ENCODE measurements at places on chromosomes 1 and 21. TPM values are rescaled to one million over a fixed set of nuclear protein-coding genes. Genes with fewer than 3 reads are reported as not detected.

Gene ETV3L
- not detected for total RNA-seq

Gene PAX7
- not detected for total RNA-seq

Gene VHLL
- not detected for total RNA-seq

Gene IGSF8
- 16.4 TPM for total RNA-seq

Gene OR2AK2
- total RNA-seq = not detected

Gene TPTE
- total RNA-seq = not detected

Gene SPRR5
- total RNA-seq = not detected

Gene HOOK1
- 1.6 TPM for total RNA-seq

Gene DCLRE1B
- total RNA-seq = 4.9 TPM

Gene TNFAIP8L2
- total RNA-seq = not detected

Gene LY9
- not detected for total RNA-seq

DNA sequence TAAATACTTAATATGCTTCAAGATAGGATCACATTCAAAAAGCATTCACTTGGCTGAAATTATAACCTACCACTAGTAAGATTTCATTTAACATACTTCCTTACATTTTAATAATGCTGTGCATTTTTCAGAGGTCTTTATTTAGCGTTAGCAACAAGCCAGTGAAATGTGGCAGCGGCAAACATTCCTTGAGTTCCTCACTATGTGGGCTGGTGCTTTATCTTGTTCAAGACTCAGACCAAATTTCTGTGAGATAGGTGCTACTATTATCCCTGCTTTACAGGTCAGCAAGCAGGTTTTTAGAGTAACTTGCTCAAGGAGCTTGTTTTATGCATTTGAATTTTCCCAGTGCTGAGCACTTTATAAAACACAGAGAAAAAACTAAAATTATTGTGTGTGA, 132.7 kb downstream of the PLPPR4 start:
- DNase-seq = no peak

DNA sequence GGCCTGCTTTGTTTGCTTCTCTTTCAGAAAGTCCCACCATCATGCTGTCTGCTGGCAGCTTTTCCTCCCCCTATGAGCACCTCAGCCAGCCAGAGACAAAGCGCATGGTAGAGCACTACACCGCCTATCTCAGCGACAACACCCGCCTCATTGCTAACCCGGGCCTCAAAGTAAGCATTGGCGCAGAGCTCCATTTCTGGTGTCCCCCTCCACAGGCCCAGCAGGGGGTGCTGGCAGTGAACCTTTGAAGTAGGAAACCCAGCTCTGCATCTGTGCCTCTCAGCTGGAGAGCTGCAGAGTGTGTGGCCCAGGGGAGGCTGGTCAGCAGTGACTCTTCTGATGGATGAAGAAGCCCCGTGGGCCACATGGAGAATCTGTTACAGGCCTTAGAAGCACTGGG, 81.2 kb upstream of the RAVER2 start:
- no peak for DNase-seq

DNA sequence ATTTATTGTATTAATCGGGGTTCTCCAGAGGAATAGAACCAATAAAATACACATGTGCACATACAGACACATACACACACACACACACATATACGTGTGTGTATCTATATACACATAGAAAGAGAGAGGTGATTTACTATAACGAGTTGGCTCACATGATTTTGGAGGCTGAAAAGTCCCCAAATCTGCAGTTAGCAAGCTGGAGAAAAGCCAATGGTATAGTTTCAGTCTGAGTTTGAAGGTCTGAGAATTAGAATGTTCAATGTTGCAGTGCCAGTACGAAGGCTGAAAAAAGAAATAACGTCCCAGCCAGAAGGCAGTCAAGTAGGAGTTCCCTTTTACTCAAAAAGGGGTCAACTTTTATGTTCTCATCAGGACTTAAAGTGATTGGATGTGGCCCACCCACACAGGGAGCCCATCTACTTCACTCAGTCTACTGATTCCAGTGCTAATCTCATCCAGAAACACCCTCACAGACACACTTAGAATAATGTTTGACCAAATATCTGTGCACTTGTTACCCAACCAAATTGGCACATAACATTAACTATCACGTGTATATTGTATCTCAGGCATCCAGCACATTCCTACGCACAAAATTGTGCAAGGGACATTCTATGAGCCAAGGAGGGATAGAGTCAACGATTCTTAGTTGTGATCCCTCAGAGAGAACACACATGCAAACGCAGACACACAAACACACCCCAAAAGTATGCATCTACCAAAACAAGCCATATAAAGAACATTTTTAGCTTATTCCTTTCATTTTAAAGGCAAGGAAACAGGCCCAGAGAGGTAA, 195.5 kb upstream of the DUSP10 start:
- DNase-seq = no peak

- DNase-seq = no peak
Observed at GRCh38 chr21:30234643-30235042, 18.7 kb upstream of the CLDN8 start.

DNA sequence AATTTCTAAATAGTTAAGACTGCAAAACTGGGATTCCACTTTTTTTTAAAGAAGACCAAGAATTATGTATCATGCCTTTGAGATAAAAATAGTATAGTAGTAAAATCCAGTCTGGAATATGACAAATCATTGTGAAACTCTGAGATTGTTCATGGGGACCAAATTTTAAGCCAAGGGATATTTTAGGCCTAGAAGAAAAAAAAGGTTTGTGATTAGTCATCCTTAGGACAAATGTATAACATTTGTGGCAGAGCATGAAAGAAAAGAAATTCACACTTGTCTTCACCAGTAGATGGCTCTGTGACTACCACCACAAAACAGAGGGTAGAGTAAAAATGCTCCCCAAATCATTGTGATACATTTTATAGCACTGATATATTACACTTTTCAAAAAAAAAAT, 226.1 kb downstream of the KCTD3 start:
- no peak for DNase-seq

GRCh38 chr1:221521686-221522085, 220.2 kb downstream of the DUSP10 start:
- no peak for DNase-seq

GRCh38 chr1:12539320-12539704, 78.7 kb downstream of the DHRS3 start:
- DNase-seq = no peak

DNA sequence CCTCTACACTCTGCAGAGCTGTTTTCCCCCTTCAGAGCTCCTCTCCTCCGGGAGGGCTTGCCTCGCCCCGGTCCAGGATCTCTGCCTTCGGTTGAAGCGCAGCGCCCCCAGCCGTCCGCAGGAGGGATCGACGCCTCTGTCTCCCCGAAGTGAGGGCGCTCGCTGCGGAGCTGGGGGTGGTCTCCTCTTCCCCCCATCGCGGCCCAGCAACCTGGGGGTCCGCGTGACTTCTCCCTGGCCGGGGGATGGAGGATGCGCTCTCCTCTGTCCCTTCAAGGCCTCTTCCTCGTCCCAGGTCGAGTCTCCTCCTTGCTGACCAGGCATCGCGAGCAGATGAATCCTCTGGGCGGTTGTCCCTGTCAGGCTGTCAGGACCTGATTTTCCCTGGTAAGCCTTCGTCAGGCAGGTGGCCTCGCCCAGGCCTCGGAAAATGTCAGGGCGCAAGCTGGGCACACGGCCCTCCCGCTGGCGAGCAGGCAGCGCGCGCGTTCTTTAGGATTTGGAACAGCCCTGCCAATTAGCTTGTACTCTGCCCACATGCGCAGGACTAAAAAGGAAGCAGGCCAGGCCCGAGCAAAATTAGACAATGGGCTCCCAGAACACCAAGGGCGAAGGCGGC, 90.5 kb downstream of the EDEM3 start:
- peak; percentile 9 for DNase-seq

GRCh38 chr1:27951396-27951795, 8.4 kb upstream of the XKR8 start:
- DNase-seq = no peak

- DNase-seq = no peak
Observed at GRCh38 chr1:30822966-30823581, 65.5 kb upstream of the LAPTM5 start.

- DNase-seq = no peak
Observed at GRCh38 chr1:207787776-207788175, 35.9 kb downstream of the CD46 start.

GRCh38 chr1:175173531-175173930, 19.0 kb downstream of the KIAA0040 start:
- DNase-seq = no peak

DNA sequence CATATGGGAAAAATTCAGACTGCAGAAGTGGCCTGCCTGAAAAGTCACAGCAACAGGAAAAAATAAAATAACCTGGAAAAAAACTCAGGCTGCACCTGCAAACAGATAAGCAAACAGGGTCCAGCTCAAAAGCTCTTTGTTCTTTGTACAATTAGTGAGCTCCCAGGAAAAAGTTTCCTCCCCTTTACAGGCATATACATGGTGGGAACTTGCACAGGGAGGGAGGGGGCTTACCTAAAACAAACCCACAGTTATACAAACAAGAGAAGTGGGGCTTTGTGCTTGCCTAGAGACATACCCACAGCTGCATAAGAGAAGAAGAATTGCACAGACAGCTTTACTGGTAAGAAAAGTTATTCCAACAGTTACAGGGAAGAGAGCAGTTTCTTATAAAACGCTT, 31.7 kb upstream of the COG2 start:
- DNase-seq = no peak

DNA sequence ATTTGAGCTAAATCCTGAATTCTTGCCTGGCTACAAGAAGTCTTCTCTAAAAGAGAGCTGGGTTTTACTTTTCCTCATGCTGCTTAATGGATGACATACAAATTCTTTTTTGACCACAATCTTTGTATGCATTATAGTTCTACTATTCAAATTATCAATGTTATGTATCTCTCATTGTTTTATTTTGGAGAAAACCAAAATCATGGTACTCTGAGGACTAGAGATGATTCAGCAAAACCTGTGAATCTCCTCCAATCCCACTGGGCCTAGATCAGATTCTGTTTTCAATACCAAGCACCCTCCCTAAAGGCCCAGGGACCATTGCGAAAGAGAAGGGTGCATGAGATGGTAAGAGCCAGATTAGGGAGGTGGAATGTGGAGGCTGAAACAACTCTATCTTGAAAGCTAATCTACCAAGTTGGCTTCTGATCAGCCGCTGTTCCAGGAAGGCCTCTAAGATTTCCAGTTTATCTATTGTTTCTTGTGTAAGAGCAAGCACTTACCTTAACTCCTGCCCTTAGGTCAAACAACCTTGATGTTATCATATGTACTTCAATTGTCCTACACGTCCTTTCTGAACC, 547.2 kb downstream of the PLPP3 start:
- DNase-seq = no peak

DNA sequence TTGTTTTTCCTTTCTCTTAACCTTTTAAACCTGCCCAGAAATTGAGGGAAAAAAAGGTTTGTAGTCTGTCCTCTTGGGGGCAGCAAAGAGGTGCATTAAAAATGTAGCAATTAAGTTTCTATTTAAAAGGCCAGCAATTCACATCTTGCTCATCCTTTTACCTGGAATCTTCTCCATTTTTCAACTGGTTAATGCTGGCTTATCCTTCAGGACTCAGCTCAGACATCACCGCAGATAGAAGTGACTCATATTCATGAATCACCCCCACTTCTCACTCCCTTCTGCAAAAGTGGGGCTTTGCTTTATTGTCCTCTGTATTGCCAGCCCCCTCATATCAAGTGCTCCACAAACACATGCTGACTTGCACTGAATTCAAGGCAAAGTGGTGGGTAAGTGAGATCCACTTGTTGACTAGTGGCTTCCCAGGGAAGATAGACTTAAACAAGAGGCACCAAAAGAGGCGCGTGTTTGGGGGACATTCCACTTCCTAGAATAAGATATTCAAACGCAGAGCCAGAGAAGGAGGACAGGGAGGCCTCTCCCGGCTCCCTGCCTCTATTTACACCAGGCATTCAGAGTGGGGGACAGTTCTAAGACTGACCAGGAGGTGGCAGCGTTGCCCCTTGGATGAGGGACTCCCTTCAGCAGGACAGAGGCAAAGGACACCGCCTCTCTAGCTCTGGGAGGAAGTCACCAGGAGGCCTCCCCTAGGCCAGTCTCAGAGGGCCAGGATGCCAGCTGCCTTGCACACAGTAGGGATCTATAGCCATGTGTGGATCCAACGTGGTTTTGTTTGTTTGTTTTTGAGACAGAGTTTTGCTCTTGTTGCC, 23.2 kb upstream of the ZNF648 start:
- no peak for DNase-seq

GRCh38 chr1:7171574-7171973, 386.3 kb downstream of the CAMTA1 start:
- DNase-seq = no peak

DNA sequence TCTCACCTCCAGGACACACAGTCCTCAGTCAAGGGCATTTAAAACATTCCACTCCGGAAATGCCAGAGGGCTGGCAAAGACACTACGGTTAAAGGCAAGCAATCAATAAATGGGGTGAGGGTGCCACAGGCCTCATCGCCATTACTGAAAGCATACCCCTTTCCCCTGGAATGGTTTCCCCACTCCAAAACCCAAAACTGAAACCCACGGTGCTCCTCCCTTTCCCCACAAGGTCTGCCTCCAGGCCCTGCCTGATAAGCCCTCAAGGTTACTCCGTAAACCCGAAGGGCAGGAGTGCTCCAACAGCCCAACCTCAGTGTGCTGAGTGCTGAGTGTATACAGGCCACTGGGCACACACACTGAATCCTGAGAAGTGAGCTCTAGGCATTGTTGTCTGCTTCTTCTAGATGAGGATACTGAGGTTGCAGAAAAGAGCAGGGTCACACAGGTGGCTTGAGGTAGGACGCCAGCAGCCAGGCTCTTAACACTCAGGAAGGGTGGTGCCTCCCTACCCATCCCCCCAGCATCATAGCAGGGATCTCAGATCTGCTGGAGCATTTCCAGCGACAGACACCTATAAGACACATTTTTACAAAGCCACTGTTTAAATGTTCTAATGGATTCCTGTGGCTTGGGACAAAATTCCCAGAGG, 29.0 kb downstream of the SSBP3 start:
- no peak for DNase-seq

GRCh38 chr21:35088319-35088771, 39.2 kb upstream of the RUNX1 start:
- DNase-seq = no peak

DNA sequence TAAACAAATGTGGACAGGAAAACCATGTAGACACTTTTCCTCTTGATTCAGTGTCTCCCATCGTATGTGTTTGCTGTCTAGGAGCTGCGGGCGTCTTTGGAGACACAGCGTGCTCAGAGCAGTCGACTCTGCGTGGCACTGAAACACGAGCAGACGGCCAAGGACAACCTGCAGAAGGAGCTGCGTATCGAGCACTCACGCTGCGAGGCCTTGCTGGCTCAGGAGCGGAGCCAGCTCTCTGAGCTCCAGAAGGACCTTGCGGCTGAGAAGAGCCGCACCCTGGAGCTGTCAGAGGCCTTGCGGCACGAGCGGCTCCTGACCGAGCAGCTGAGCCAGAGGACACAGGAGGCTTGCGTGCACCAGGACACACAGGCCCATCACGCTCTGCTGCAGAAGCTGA, 27.2 kb upstream of the DIP2A start:
- DNase-seq = no peak

DNA sequence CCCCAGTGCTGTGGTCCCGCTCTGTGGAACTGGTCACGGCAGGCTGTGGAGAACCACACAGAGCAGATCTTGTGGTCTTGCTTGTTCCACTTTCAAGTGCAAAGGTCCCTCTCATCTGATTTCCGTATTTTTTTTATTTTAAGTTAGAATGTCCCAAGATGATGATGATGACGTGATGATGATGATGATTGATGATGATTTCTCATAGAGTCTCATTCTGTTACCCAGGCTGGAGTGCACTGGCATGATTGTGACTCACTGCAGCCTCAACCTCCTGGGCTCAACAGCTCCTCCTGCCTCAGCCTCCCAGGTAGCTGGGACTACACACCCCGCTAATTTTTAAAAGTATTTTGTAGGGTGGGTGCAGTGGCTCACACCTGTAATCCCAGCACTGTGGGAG, 12.2 kb downstream of the EVA1C start:
- no peak for DNase-seq

All from glomerular endothelial cell (primary cell).